ENCODE measurements at places on chromosomes 6 and 20.

DNA sequence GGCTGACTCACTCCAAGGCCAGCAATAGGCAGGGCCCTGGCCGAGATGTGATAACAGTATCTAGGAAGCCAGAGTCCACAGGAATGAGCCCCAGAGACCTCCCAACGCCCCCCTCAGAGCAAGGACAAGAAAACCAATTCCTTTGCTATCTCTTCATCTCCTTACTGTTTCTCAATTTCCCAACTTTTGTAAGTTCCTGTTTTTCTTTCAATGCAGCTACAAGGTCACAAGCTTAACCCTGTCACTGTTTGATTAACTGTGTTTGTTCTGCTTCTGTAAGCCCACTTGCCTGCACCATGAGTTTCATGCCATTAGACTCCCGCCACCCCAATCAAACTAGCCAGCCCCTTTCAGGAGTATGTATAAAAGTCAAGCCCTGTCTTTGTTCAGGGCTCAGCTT is 3.5 kb downstream of the FKBP1C start:
- DNase-seq = no peak

- DNase-seq = no peak
These were observed 9.6 kb downstream of the MAN1A1 start for GRCh38 chr6:119339941-119340456.

DNA sequence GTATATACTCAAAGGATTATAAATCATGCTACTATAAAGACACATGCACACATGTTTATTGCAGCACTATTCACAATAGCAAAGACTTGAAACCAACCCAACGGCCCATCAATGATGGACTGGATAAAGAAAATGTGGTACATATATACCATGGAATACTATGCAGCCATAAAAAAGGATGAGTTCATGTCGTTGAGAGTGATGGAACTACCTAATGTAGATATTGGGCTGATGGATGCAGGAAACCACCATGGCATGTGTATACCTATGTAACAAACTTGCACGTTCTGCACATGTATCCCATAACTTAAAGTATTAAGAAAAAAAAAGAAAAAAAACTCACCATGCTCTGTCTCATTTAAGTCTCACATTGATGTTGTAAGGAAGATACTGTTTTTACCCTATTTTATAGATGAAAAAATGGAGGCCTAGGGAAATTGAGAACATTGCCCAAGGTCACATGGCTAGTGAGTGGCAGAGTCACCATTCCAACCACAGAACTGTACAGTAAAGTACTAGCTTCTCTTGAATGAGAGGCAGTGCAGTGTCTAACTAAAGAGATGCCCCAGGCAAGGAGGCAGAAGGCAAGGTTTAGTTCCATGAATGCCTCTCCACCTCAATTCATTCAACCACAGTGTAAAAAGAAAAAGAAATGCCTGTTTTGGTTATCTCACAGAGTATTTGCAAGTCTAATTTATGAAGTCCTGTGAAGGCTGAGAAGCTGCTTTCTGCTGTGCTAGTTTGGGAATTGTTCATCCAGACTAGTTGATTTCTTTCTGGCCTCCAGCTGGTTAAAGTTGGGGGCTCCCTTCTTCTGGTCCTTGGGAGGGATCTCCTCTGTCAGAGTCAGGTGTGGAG is 68.2 kb downstream of the FIG4 start:
- DNase-seq = no peak

DNA sequence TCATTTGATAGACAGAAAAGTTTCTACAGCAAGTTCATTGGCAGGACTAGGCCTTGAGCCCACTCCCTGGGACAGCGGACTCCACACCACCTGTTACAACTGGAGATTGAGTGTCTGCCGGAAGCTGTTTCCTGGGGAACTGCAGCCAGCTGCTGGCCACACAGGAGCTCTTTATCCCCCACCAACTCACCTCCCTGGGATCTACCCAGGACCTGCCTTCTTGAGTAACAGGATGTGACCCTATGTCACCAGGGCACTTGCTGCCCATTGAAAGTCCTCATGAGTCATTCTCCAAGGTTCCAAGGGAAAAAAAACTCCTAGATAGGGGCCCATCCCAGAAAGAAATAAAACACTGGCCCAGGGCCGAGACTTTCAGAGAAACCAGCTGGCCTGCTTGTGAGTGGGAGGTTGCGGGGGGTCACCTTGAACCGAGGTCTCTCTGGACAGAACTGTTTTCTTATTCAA is 37.4 kb upstream of the SLC9A8 start:
- DNase-seq = no peak

DNA sequence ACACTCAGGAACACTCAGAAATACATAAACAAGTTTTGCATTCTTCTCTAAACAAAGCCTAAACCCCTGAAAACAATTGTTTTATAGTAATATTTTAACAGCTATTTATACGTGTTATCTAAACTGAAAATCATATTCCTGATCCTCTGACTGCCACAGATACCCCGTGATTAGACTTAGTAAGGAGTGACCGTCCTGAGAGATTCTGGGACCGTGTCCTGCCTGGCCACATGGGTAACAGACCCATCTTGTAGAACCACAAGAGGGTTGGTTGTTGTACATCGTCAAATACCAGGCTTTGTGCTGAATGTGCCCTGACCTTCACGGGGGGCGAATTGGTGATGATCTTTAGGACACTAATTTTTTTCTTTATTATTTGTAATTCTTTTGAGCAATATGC is 214.4 kb downstream of the TMEM242 start:
- no peak for DNase-seq

GRCh38 chr20:34403063-34403827 is 40.2 kb downstream of the ITCH start:
- no peak for DNase-seq

DNA sequence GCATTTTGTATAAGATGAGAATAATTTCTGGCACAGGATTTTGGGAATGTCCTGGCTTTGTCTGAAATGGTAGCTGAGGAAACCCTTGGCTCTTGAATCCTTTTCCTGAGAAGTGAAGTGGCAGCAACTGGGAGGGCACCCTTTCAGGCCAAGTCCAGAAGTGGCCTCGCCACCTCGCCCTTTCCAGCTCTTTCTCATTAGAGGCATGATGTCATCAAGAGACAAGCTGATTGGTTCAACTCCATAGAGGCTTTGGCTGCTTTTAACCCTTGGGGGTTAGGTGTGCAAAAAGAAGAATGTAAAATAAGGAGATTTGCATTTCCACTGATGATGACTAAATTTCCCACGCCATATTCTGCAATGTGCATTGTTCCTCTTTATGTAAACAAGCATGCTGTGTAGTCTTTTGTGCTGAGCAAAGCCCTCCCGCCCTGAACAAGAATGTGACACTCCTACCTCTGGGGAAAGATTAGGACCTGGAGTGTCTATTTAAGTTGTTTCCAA is 116.5 kb downstream of the TCP11 start:
- no peak for DNase-seq

- no peak for DNase-seq
These were observed 49.8 kb downstream of the PHACTR1 start for GRCh38 chr6:12766365-12766764.

DNA sequence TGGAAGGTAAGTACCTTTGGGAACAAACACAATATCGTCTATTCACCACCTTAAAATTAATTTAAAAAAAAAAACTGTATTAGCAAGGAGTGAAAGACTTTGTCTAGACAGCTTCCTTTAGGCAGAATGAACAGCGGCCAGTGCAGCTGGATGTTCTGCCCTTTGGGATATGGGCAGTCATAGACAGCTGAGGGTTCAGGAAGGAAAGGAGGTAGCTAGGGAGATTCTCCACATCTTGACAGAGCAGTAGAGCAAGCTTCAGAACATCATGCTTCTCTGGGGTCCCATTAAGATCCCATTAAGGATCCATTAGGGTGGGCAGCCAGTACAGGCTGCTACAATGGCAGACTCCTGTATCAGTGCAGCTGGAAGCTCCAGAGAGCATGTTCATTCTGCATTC is 46.5 kb upstream of the PLCB4 start:
- DNase-seq = no peak

- DNase-seq = no peak
These were observed 308.2 kb downstream of the BTBD3 start for GRCh38 chr20:12225898-12226297.

DNA sequence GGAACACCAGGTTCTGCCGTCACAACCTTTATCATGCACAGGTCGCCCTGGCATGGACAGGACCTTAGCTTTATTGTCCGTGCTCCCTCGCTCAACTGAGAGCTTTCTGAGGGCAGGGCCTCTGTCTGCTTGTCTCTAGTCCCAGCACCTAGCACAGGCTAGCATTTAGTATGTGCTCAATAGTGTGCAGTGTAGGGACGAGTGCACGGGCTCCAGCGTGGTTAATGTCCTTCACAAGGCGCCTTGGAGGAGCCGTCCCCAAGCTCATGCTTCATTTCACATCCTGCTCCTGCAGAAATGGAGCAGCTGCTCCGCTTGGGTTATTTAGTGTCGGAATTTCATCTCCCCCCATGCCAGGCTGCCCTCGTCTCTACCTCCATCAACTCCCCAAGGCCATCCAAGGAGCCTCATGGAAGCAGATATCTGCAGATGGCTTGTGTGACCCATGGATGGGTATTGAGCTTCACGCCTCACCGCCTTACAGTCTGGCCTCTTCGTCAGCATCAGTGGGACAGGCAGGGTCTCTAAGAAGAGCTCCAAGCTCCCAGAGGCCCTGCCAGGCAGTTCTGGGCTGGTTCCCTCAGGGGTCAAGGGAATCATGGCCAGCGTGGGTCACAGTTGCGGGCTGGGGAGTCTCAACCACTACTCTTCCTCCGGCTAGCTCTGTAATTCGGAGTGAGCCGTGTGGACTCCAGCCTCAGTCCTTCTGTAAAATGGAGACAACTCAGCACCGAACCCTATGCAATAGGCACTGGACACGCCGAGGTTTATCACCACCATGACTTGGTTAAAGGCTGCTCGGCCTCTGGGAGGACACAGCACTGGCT is 60.8 kb upstream of the APCDD1L start:
- DNase-seq = no peak

- no peak for DNase-seq
These were observed 15.8 kb upstream of the MAP7 start for GRCh38 chr6:136566007-136566487.

DNA sequence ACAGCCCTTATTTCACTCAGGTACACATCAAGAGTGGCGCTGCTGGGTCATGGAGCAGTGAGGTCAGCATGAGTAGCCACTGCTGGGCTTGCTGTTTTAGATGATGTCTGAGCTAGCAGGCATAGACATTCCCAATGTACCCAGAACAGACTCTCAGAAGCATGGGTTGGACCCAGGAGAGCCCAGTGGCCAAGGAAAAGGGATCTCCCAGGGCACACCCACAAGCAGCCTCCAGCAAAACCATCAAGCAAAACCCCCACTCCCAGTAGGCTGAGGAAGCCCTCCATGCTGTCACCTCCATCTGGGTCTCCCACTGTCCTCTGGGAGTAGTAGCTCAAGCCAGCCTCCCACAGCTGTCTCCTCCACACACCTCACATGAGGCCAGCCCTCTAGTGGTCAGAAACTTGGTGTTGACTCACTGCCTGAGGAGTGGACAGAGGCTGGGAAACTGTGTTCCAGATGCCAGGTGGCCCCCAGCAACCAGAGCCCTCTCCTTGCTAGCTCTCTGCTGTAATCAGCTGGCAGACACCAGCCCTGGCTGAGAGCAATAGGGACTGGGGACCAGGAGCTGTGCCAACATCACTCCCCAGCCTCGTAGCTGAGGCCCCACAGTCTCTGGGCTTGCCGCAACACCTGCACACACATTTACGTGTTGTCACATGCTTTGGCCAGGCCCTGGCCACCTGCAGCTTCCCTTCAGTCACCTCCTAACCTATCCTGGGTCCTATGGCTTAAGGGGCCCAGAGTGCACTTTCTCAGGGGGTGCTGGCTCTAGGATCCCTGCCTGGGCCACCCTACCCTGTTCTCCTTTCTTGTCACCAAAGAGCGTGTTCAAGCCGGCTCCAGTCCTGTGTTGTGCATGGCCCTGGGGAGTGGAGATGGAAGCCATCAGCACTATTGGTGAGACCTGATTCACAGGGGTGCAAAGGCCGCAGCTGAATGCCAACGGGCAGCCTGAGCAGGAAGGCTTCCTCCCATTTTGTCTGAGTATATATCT is 1.9 kb upstream of the AP5S1 start:
- DNase-seq = no peak

DNA sequence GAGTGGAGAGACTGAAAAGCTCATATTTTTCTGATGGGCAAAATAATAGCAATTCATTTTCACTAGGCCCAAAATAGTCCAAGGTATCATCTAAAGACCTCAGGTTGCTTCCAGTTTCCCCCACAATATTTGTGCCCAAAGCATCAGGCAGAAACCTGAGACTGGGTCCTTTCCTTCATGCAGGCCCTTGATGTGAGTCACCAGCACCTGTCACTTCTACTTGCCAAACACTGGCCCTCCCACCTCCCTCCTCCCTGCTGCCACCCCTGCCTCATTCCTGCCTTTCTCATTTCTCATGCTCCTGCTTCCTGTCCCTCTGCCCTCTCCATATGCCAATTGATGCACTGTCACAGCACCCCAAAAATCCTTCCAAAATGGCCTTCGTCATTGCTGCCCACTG is 230.4 kb upstream of the CST7 start:
- no peak for DNase-seq

DNA sequence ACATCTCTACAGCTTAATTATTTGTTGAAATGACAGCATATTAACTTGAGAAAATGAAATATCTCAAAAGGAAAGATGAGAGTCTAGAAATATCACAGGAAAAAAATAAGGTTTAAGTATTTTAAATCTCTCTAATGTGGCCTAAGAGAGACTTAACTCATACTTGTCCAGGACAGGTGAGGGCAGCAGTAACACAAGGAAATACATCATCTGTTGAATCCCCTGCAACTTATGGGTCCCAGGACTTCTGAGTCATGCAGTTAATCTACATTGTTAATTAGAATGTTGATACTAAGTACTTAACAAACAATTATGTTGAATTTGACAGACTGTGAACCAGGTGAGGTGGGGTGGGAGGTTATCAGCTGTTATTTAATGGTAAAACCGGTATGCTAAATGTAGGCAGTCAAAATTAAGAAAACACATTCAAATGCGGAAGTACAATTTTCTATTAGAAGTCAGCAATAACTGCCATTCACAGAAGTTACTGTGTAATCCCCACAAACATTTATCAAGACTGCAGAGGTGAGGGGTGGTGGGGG is 87.9 kb downstream of the CEP57L1 start:
- no peak for DNase-seq

DNA sequence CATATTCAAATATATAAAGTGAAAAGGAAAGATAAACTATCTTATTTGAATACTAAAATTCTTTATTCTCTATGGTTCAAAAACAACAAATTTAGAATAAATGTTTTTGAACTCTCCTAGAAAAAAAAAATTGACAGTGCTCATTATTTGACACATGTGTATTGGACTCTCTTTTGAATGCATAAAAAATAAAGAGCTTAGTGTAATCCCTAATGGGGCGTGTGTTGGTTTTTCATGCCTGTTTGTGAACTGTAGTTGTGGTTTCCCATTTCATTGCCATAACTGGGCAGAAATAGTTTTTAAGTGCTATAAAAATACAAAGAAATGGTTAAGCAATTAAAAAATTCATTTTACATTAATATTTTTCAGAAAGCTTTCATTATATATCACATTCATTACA is 101.3 kb downstream of the REV3L start:
- no peak for DNase-seq

DNA sequence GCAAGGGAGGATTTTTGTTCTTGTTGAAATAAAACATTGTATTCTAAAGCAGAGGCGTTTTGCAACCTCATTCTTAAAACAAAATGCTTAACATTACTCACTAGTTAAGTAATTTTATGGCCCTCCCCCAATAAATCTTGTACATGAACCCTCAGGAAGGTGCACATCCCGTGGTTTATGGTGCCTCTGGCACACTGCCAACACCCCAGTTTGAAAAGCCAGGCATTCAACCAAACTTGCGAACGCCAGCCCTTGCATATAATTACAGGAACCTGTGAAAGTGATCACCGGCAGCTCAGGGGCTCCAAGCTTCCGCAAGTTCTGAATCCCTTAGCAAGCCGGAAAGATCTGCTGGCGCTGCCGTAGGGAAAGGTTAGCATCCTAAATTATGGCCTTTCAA is 1109.0 kb upstream of the FLRT3 start:
- no peak for DNase-seq

Data from nucleus accumbens (tissue), 56 donors.